ENCODE measurements at places on chromosomes 12 and 14.

GRCh38 chr14:64663174-64663573, 41.0 kb upstream of the PLEKHG3 start:
- no peak for DNase-seq

- no peak for DNase-seq
Observed at GRCh38 chr14:104244221-104245011, 106.0 kb downstream of the KIF26A start.

DNA sequence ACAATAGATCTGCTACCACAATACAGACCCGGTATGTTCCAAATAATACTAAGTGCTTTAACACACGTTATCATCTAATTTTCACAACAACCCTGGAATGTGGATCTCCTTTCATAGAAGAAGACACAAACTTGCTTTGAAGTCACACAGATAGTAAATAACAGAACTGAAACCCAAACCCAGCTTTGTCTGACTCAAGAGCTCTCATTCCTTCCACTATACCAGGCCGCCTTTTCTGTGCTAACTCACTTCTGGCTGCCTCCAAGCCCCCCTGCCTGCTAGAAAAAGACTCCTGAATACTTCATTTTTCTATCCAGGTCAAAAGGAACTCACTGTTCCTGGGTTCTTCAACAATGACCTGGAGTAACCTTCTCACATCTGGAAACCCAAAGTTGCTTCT, 37.8 kb downstream of the PRPF40B start:
- no peak for DNase-seq

- no peak for DNase-seq
Observed at GRCh38 chr12:118359541-118359915, 13.2 kb downstream of the TAOK3 start.

- DNase-seq: no peak
Observed at GRCh38 chr14:22973217-22974032, 8.9 kb downstream of the AJUBA start.

GRCh38 chr12:87025976-87026375, 769.8 kb upstream of the MGAT4C start:
- DNase-seq: no peak

- no peak for DNase-seq
Observed at GRCh38 chr12:119603767-119604166, 10.2 kb downstream of the TMEM233 start.

DNA sequence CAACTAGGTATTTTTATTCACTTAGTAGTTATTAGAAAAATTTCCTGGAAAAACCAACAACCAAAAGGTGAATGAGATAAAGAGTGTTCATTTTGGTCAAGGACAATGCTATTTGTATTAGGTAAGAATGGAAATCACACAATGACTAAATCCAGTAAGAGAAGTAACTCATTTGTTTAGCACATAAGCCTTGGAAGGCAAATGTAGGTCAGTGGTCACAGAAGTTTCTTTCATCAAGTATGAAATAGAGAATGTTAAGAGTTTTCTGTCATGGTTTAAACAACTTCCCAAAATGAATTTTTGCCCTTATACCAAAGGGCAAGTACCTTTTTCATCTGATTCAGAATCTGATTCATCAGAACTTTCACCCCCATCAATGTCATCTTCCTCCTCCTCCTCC, 101.7 kb downstream of the KIF21A start:
- DNase-seq: no peak

DNA sequence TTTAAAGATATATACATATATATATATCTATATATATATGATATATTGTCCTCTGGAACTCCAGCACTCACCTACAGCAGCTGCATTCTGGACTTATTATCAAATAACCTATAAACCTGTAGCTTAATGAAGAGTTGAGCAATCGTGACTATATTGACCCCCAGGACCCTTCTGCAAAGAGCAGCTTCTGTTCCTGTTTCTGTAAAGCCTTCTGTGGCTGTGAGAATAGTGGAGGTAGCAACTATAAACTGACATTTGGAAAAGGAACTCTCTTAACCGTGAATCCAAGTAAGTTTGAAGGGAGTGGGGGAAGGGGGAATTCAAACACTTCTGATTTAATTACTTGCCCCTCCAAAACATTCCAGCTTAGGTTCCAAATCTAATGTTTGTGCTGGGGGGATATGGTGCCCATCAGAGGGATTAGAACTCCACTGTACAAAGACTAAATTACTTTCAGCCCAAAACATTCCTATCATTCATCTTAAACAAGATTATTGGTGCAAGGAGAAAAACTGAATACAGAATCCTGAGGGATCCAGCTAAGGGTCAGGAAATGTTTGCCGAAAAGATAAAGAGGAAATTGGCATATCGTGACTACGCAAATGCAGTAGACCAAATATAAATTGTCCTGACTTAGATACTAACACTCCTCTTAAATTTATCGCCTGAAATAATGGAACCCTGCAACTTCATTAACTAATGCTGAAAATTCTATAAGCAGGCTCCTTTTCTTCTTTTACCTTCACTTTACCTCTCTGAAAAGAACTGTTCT, 106.1 kb downstream of the DAD1 start:
- DNase-seq: no peak

DNA sequence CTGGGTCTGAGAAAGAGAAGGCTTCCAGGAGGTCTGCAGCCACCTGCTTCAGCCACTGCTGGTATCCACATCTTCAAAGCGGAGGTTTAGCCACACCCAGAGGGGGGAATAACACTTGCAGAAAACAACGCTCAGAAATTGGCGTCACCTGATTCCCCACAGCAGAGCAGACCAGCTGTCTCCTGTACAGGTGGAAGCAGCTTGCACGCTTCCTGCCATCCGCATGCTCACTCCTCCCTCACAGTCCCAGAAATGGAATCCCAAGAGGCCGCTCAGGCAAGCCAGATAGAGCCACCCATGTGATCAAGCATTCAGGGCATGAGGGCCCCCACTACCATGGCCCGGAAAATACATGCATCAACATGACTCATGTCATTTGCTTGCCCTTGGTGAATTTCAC, 112.2 kb upstream of the DIO3 start:
- no peak for DNase-seq

- DNase-seq: no peak
Observed at GRCh38 chr14:54703724-54704123, 136.8 kb downstream of the SAMD4A start.

GRCh38 chr12:81811061-81811777, 52.1 kb upstream of the PPFIA2 start:
- DNase-seq: no peak

- DNase-seq: no peak
Observed at GRCh38 chr14:23078692-23079116, 16.2 kb downstream of the ACIN1 start.

- no peak for DNase-seq
Observed at GRCh38 chr12:106380954-106381353, 23.4 kb downstream of the POLR3B start.

DNA sequence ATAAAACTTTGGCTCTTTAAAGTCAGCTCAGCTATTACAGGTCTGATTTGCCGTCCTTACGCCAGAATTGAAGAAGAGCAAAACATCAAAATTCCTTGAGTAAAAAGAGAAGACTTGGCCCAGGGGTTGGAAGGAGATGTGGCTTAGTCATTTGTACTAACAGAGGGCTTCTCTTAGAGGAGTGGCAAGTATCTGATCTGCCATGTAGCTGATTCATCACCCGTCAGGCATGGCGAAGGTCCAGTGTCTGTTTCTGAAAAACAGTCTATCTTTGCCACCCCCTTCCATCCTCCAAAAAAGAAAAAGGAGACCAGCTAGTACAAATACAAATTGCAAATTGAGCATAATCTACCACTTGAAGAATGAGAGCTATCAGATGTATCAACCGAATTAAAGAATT, 91.9 kb downstream of the RAD52 start:
- DNase-seq: no peak

- DNase-seq: no peak
Observed at GRCh38 chr14:69985463-69985862, 106.2 kb downstream of the SMOC1 start.

DNA sequence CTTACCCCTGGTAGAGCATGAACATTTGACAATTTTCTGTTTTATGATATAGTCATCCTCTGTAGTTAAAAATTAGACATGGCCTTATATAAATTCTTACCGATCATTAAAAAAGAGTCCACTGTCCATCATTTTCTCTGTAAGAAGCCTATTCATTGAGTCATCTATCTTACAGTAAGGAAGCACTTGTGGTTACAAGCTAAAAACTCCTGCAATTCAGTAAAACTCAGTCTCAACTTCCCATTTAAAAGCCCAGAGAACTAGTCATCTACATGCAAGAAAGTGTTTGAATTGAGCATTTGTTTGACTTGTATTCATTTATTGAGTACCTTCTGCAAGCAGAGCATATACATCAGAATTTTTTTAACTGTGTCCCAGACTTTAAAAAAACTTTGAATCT, 63.3 kb downstream of the GTF2A1 start:
- no peak for DNase-seq

GRCh38 chr12:82686168-82687020, at the start of gene TMTC2:
TSS of gene TMTC2 (plus strand) at chr12:82686906.
- peak; percentile 89 for DNase-seq

GRCh38 chr14:54778618-54779345, 123.8 kb downstream of the GCH1 start:
- no peak for DNase-seq

- DNase-seq: no peak
Observed at GRCh38 chr14:51500776-51501175, 150.9 kb upstream of the FRMD6 start.

DNA sequence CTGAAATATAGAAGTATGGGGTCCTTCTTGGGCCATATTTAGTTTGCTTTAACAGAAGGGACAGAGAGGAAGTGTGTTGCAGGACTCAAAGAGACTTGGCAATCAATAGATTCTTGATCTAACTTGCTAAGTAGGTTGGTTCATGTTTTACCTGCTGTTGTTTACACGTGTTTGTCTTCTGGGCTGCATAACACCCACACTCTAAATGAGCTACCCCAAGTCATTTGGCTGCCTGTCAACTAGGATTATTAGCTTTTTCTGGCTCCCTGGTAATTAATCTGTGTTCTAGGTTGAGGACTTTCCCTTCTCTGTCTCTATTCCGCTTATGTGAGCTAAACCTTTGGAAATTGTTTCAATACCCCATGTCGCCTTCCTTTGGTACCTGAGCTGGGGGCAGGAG, 10.1 kb upstream of the TBPL2 start:
- no peak for DNase-seq

DNA sequence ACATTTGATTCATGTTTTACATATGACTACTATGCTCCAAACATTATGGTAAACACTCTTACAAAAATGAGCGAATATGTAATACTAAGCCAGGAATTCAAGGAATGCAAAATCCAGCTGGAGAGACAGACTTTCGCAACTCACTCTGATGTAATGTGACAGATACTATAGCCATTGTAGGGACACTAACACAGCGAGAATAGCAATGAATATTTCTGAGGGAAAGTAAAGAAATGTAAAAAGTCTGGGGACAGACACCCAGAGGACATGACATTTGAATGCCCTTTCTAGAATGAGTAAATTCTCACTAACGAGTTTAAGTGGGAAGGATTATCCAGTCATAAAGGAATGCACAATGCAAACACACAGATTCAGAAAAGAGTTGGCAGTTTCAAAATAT, 121.9 kb downstream of the PIK3C2G start:
- DNase-seq: no peak

DNA sequence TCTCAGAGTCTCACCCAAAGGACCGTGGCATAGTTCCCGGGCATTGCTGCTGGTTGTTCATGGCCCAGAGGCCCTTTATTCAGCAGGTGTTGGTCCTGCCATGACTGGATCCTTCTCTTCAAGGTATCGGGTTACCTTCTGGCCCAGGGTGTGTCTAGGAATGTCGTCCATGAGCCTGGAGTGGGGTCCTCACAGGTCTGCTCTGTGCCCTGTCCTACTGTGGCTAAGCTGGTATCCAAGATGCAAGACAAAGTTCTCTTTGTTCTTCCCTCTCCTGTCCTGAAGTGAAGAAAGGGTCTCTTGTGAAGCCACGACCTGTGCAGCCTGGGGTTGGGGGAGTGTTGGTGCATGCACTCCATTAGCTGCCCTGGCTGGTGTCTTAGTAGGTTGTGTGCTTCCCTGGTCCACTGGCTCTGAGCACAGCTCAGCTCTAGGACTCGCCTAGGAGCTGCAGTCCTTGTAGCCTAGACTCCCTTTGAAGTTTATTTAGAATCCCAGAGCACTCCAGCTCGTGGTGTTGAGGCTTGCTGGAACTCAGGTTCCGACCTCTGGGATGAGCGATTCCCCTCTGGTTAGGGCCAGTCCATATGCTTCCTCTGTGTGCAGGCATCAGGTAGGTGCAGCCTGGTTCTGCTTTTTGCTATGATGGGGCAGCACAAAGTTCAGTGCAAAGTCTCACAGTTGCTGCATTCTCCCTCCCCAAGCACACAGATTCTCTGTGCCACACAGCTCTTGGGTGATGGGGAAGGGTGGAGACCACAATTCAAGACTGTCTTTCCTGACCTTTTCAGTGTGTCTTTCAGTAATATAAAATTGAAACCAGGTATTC, 117.4 kb downstream of the NUBPL start:
- DNase-seq: no peak

DNA sequence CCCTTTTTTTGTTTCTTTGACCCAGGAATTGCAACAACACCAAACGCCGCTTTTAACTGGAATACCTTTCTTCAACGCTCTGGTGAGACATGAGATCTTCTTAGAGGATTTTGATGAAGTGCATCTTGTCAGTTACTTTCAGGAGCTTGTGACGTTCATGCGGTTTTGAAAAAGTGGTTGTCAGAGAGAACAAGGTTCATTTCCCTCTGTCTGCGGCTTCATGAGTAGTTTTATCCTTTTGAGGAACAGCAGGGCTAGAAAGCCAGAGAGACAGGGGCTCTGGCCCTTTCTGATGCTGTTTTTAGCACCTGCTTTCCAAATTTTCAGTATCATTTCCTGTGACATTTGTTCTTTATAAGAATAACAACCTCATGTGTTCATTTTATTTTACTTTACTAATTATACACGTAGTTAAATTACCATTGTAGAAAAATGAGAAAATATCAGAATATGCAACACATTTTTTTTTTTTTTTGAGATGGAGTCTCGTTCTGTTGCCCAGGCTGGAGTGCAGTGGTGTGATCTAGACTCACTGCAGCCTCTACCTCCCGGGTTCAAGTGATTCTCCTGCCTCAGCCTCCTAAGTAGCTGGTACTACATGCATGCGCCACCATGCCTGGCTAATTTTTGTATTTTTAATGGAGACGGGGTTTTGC, 61.8 kb downstream of the GLT1D1 start:
- DNase-seq: no peak

- no peak for DNase-seq
Observed at GRCh38 chr12:89072294-89073026, 279.8 kb downstream of the DUSP6 start.

DNA sequence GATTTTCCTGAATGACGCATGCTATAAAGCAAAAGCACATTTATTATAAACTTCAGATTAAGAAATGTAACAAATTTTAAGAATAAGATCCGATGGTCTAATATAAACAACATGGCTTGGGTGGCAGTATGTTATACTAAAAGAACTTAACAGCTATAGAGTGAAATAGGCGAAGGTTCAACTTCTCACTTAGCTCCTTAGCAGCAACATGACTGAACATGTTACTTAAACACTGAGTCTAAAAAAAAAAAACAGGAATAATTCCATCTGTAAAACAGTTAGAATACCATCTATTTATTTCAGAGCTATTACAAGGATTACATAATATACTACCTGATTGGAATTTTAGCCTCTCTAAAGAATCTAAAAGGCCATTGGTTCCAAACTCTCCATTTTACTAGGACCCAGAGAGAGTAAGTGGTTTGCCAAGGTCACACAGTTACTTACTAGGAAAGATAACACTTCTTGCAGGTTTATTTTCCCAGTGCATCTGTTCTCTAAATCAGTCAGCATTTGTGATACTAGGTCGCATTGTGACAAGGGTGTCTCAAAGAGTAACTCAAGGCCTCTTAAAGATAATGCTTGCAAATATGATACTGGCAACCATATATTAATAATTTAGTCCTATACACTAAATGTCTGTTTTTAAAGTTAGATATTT, 14.8 kb downstream of the OSBPL8 start:
- DNase-seq: no peak

- no peak for DNase-seq
Observed at GRCh38 chr12:19739195-19739776, 300.0 kb downstream of the AEBP2 start.

Data from stimulated activated CD4-positive, alpha-beta T cell treated with anti-CD3 and anti-CD28 coated beads, Interleukin-2, amount 100 ng/mL, for 4 hours (primary cell).